ENCODE measurements at places on chromosomes 6 and 20.

DNA sequence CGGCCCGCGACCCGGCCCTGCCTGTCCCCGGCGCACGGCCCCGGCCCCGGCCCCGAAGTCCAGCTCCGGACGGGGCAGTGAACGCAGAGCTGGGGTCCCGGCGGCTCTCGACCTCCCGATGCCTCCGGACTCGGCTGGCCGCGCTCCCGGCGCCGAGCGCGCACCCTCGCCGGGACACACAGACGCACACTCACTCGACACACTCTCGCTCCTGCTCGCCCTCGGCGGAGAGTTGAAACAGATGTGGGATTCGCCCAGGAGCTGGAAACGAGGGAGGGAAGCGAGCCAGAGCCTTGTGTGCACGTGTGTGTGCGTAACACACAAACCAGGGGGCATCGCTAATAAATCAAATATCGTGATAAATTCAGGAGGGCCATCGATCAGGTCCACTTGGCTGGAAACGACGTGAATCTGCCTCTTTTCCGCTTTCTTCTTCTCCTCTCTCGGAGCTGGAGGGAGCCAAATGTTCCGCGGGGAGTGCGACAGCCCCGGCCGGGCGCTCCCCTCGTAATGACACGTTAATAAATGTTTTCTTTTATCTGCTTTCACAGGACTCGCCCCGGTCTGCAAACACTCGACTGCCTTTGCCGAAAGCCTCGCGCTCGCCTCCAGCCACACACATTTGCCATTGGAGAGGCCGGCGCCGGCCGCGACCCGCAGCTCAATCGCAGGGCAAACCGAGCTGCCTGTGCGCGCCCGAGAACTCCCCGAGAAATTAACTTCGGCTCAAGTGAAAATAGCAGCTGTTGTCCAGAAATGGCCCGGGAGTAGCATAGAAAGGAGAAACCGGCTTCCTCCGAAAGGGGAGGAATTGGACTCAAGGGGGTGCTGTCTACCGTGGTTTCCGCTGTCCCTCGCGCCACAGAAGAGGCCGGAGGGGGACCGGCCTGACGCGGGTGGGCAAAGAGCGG lies 828 bp upstream of the SULF2 start:
- no peak for DNase-seq

DNA sequence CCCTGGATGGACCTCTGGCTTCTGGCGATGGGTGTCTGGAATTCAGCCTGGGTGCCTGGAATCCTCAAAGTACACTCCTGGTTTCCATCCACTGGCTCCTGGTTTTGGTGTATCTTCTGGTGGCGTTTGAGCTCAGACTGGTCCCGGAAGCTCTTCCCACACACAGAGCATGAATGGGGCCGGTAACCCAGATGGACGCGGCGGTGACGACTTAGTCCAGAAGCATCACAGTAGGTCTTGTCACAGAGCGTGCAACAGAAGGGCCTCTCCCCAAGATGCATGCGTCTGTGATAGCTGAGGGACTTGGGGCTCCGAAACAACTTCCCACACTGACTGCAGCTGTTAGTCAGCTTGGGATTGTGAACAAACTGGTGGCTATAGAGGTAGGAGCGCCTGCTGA lies 7.8 kb downstream of the ZFP57 start:
- DNase-seq, result no peak

- no peak for DNase-seq
Observed at GRCh38 chr6:2129182-2129621, 116.2 kb downstream of the GMDS start.

- no peak for DNase-seq
Observed at GRCh38 chr6:169490830-169491229, 211.0 kb downstream of the WDR27 start.

GRCh38 chr6:129163551-129163950 lies 280.6 kb downstream of the LAMA2 start:
- no peak for DNase-seq

DNA sequence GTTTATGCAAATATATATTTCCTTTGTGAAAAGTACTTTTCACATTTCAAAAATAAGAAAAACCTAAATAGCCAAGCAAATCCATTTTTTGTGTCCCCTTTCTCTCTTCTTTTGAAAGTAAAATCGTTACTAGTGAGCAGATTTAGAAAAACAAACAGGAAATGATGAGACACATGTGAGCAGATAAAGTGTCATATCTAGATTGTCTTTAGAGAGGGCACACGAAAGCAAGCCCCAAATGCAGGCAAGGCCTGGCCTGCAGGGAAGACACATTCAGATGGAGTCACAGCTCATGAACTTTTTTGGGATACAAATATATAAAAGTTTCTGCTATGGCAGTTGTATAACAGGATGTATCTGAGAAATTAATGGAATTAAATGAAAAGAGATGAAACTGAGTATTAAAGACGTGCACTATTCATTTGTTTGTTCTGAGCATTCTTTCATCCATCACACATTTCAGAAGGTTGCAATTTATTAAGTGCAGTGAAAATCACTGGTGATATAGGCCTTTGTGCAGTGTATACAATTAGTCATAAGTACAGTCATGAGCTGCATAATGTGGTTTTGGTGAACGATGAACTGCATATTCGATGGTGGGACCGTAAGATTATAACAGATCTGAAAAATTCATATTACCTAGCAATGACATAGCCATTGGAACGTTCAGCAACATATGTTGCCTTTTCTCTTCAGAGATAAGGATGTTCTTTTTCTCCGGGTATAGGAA lies 101.4 kb downstream of the PACRG start:
- DNase-seq, result no peak

- DNase-seq, result no peak
Observed at GRCh38 chr20:60100780-60101179, 142.6 kb downstream of the CDH26 start.

DNA sequence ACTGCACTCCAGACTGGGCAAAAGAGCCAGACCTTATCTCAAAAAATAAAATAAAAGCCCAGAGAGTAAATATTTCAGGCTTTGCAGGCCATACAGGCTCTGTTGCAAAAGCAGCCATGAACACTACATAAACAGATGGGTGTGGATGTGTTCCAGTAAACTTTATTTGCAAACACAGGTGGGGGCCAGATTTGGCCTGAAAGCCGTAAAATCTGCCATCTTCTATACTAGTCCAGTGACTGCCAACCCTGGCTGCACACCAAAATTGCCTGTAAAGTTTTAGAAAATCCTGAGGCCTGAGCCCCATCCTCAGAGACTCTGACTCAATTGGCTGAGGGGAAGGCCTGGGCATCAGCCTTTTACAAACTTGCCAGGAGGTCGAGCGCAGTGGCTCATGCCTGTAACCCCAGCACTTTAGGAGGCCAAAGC lies 103.6 kb downstream of the ZMYND8 start:
- no peak for DNase-seq

Measured in activated naive CD4-positive, alpha-beta T cell (primary cell).